ENCODE measurements at places on chromosomes 6 and 20.

GRCh38 chr6:139017227-139017626 lies 11.3 kb upstream of the ABRACL start:
- no peak for DNase-seq

GRCh38 chr6:8321671-8322404 lies 113.5 kb downstream of the SLC35B3 start:
- no peak for DNase-seq

- DNase-seq = no peak
Observed at GRCh38 chr6:43308101-43308989, at the start of gene CRIP3. Gene CRIP3, minus strand, starts transcription at chr6:43308826. Its CDS starts 34 bp downstream, at chr6:43308792.

DNA sequence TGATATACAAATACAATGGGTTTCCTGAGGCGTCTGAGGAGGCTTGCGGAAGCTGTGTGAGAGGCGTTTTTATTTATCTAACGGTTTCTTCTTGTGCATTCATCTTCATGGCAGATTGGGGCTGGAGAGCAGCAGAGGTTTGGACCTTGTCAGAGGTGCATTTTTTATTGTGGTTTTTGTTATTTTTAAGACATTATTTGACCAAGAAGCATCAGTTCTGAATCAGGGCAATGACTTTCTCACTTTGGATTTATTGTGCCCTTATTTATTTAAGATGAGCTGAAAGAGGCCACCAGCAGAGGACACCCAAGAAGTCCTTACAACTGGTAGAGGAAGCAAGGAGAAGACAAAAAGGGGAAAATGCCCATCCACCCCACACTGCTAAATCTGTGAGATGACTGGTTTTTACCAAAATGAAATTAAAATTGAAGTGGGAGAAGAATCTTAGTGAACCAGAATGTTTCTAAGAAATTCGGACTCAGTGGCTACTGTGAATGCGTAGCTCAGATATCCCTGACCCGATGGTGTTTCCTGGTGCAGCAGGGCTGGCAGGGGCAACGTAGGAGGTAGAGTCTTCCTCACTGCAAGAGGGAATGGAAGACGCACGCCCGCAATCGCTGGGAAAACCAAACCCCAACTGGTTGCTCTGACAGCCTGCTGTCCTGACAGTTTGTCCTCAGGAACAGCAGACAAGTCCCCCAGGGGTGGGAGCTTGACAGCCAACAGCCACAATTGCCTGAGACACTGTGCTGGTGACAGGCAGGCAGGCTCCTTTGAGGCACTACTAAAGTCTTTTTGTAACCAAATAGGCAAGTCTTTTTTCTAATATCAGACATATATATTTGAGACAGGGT lies 14.2 kb downstream of the PRR18 start:
- DNase-seq = no peak

- no peak for DNase-seq
Observed at GRCh38 chr6:109477725-109478124, 5.3 kb downstream of the ZBTB24 start.

GRCh38 chr6:56772737-56773184 lies 130.1 kb upstream of the DST start:
- DNase-seq = no peak

GRCh38 chr20:16011519-16011918 lies 561.7 kb downstream of the KIF16B start:
- DNase-seq = no peak

DNA sequence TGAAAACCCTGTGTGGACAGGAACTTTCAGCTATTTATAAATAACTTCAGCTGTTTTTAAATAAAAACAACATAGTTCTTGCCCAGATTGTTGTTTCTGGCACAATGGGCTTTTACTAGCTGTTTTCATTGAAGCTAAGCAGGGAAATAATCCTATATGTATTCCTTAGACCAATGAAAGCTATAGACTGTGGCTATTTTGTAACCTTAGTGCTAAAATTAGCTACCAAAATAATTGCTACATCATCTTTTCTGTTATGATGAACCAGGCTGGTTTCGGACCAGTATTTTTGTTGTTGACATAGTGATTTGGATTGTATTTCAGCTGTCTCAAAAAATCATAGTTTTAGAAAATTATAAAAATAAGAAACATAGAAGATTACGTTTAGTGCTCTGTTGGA lies 13.7 kb downstream of the PHF3 start:
- DNase-seq = no peak

- no peak for DNase-seq
Observed at GRCh38 chr6:21173031-21173430, 420.5 kb upstream of the SOX4 start.

GRCh38 chr20:9031991-9032390 lies 36.9 kb upstream of the PLCB4 start:
- DNase-seq = no peak
